ENCODE measurements at places on chromosomes 12 and 14.

DNA sequence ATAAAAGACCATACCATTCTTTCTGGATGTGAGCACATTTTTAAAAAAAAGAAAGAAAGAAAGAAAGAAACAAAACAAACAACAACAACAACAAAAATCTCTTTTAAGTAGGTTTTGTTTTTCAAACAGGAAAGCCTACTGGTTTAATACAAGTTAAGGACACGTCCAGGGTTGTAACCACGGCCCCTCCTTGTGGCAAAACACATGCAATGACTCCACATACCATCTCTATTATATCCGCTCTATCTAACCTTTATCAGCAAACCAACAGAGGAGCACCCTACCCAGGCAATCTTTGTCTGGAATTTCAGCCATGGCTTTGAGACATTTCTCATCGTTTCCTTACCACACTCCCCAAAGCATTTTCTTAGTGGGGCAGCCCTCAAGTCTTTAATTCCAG, 360.5 kb upstream of the TMPO start:
- no peak for DNase-seq

- no peak for DNase-seq
Observed at GRCh38 chr14:95071649-95072280, 85.6 kb downstream of the DICER1 start.

DNA sequence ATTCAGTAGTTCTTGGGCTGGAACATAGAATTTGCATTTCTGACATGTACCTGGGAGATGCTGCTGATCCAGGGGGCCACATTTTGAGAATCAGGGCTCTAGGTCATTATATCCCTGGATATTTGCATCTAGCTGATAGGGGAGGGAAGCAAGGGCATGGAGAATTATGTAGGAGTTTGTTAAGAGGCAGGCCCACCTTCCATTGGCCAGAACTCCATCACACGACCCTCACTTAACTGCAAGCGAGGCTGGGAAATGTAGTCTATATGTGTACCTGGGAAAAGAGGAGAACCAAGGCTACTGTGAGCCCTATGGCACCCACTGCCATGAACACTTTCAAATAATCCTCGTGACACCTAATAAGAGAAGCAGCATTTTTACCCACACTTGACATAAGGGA, 657.6 kb downstream of the MED13L start:
- no peak for DNase-seq

DNA sequence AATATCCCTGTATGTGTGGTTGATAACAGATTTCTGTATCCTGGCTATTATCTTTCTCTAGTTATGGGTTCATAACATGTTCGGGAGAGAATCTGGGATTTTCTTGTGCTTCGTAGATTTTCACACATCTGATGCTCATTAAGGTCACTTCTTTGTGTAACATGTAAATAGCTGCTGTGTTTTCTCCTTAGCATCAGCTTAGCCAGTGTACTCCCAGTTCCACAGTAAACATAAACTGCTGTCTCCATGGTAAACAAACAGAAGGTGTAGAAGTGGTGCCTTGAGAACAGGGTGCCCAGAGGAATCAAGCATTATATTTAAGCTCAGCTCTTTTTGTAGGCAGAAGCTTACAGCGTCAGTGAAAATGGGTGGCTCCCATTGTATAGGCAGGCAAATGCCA, 88.0 kb downstream of the ANO6 start:
- DNase-seq = no peak

GRCh38 chr12:47711448-47711847, 5.6 kb upstream of the RPAP3 start:
- no peak for DNase-seq

DNA sequence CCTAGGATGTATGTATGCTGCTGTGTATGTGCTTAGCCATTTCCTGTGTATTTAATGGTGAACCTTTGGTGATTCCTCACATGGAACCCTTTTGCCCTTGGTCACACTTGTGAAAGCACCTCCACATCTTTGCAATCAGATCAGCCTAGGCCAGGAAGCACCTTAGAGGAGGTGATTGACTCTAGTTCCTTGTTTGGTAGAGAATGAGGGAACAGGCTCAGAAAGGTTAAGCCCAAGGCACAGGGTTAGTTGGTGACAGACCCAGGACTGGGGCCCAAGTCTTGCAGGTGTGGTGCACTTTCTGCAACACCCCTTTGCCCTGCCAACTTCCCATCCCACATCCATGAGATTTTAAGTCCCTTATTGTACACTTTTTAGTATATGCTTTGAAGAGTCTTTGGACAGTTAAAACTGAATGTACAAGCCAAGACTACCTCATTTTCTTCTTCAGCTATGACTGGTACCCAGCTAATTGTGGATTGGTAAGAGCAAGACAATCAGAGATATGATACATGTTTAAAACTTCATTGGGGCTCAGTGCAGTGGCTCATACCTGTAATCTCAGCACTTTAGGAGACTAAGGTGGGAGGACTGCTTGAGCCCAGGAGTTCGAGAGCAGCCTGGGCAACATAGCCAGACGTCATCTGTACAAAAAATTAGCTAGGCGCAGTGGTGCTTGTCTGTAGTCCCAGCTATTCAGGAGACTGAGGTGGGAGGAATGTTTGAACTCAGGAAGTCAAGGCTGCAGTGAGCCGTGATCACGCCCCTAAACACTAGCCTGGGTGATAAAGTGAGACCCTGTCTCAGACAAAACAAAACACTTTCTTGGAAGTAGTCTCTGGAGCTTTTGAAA, 71.1 kb downstream of the RASSF3 start:
- no peak for DNase-seq

DNA sequence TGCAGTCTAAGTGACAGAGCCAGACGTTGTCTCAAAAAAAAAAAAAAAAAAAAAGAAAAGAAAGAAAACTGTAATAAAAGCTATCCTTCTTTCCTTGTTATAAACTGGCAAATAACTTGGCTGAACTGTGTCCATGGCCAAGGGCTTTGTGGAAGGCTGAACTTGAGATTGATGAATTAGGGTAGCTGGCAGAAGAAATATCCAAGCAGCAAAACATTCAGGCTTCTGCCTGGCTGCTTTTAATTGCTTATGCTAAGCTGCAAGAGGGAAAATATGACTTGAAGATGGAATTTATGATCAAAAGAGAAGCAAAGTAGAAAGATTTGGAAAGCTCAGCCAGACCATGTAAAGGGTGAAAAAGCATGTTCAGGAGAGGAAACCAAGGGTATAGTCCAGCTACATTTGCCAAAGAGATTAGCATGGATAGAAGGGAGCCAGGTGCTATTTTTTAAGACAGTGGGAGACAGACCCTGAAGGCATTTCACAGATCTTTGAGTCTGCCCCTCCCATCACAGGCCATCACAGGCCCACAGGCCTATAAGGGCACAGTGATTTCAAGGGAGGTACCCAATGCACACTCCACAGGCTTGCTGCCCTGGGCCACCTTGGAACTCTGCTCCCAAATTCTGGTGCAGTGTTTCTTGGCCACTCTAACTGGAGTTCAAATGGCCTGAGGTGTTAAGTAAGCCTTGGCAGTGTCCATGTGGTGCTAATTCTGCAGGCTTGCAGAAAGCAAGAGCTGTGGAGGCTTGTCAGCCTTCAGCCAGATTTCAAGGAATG, 226.0 kb downstream of the AEBP2 start:
- DNase-seq = no peak

- no peak for DNase-seq
Observed at GRCh38 chr12:90028635-90029051, 320.0 kb upstream of the ATP2B1 start.

DNA sequence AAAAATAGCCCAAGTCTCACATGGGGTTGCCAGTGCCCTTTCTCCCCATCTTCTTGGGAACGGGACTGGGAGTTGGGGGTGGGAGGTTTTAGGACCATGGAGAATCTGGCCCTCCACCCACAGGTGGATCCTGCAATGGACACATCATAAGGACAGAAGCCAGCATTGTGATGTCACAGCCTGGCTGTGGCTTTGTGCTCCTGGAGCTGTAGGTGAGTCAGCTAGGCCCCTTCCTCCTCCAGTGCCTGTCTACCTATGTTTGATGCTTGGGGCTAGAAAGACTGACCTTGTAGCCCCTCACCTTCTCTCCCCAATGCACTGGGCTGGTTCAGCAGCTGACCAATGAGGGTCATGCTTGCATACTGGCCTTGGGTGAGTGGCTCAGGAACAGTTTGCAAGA, at the start of gene CCDC197:
Gene CCDC197 (plus strand): TSS at position 220 of the 400 bp plus-strand sequence. CDS start 831 bp downstream, outside the sequence.
- DNase-seq = no peak

- no peak for DNase-seq
Observed at GRCh38 chr14:67722293-67722692, 20.6 kb downstream of the RDH12 start.

DNA sequence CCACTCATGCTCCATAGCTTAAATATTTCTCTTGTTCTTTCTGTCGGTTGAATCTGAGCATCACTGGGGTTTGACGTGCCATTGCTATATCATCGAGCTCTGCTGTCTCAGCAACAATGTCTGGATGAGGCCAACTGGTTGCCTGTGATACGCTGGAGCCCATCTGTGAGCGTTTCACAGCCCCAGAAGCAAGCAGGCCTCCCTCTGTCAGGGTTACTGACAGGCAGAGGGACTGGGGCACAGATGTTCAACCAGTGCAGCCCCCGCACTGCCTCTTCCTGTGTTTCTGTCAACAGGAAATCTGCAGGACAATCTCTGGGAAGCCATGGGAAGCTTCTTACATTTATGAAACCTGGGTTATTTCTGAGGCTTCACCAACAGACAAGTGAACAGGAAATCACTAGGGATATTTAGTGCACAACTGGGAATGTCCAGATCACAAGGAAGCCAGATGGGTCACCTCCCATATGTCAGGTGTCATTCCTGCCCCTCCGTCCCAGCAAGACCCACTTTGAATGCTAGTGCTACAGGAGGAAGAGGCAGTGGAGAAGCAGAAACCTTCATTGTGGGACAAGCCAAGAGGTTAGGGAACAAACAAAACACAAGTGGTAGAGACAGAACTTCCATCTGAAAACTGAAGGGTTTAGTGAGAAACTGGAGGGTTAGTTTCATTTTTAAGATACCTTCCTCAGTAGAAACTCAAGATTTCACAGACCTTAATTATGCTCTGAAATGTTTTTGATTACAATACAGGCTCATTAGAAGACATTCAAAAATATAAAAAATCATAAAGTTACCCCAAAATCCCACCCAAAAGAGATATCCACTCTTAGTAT, 24.1 kb downstream of the DMAC2L start:
- DNase-seq = peak; percentile 52

- no peak for DNase-seq
Observed at GRCh38 chr12:29255042-29255441, 106.0 kb downstream of the FAR2 start.
